ENCODE measurements at places on chromosomes 16 and 17.

DNA sequence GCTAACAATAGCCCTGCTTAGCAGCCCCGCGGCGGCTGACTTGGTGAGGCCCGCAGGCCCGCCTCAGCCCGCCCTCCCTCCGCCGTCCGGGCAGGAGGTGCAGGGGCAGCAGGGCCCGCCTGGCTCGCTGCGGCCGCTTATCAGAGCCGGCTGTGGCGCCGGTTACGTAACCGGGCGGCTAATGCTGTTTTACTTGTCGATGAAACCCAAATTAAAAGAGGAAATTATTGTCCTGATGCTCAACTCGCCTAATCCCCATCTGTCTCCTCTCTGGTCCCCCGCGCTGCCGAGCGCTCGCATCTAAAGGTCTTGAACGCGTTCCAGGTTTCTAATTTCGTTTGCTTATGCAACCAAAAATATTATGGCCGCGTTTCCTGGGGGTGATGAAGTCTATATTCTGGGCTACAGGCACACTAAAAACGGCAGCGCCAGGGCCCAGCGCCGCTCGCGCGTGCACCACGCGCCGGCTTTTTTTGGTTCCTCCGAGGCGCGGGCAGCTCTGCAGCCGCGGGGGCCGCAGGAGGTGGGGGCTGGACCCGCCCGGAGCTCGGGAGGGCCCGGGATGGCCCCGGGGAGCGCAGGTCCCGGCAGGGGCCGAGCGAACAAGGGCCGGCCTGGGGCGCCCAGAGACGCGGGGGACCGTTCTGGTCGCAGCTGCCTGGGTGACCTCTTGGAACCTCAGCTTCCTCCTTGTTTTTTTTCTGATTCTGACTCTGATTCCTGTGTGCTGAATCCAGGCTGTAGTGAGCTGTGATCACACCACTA is 65.2 kb upstream of the TOB1 start:
- DNase-seq, result peak; percentile 83

DNA sequence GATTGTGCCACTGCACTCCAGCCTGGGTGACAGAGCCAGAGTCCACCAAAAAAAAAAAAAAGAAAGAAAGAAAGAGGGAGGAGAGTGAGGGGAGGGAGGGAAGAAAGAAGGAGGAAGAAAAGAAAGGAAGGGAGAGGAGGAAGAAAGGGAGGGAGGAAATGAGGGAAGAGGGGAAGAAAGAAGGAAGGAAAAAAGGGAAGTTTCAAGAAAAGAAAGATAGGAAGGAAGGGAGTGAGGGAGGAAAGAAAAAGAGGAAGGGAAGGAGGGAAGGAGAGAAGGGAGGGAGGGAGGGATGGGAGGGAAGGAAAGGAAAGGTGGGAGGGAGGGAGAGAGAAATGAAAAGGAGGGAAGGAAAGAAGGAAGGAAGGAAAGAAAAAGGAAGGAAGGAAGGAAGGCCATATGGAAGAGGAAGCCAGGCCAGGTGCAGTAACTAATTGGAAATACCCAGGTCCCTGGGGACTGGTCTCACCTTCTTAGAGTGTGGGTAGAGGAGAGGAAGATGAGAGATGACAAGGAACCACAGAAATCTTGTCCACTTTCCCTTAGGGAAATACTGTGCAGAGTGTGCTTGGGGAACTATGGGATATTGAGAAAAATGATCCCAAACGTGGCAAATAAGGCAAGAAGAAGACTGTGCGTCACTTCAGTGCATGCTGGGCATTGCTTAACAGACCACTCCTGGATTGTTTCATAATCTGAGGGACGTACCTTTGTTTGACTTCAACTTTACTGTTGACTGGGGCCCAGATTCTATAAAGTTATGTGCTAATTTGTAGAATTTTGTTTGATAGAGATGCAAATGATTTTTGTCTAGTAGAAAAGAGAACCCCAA is 15.1 kb upstream of the CSNK2A2 start:
- no peak for DNase-seq

DNA sequence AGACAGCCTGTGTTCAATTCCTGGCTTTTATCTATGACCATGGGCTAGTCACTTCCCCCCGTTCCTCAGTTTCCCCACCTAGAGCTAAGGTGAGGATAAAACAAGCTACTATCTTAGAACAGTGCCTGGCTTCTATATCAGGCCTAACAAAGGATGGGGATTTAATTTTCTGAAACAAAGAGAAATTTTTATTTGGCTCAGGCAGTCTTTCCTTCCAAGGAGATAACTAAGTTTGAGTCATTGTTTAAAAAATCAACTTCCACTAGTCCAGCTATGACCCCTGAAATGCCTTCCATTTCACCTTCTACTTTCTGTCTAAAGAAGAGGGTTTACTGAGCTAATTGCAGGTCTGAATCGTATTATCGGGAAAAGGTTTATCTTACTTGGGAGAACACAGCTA is 99.0 kb downstream of the CMIP start:
- DNase-seq, result no peak

- no peak for DNase-seq
These were observed 109.8 kb downstream of the CDK5R1 start for GRCh38 chr17:32596628-32597027.

- DNase-seq, result no peak
These were observed 52.9 kb upstream of the SEC14L1 start for GRCh38 chr17:77087650-77088454.

- DNase-seq, result no peak
These were observed 107.6 kb downstream of the VAT1L start for GRCh38 chr16:77895962-77896361.

GRCh38 chr17:43025766-43026537 is 921 bp downstream of the RND2 start:
- DNase-seq, result no peak

GRCh38 chr17:8680466-8681169 is 50.1 kb upstream of the MYH10 start:
- DNase-seq, result no peak

DNA sequence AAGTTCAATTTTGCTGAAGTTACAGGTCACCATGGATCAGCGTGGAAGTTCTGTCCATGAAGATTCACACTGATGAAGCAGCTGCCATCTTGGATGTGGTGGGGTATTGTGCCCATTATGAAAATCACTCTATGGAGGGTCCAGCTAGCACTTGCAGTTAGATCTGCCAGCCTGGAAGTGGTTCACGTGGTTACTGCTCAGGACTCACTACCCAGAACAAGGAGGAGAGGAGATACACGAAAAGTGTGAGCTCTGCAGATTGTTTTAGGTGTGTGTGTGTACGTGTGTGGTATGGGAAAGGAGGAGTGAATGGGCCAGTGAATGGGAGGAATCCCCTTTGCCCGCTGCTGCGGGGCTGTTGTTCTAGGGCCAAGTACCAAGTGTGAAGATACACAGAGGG is 333.4 kb downstream of the MAF start:
- no peak for DNase-seq

GRCh38 chr16:89004209-89004831 is 27.3 kb upstream of the CBFA2T3 start:
- no peak for DNase-seq

- DNase-seq, result no peak
These were observed 9.2 kb upstream of the SNN start for GRCh38 chr16:11658896-11659708.

- no peak for DNase-seq
These were observed 142.3 kb downstream of the ZFHX3 start for GRCh38 chr16:72905581-72905980.

- no peak for DNase-seq
These were observed 227.1 kb upstream of the ZFHX3 start for GRCh38 chr16:73275024-73275423.

DNA sequence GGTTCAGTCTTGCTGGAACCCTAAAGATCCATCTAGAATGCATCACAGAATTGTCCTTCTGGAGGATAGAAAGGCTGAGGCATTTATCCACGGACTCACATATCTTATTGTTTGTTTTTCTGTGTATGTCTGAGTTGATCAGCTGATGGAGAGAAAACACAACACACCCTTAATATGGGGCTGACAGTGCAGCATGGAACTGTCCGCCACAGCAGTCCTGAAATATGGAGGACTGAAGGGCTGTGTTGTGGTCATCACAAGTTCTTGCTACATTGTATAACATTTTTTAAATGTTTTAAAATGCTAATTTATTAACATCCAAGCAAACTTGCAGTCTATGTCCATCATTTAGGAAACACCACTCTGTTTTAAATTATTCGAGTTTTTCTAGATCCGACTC is 448.9 kb upstream of the ERCC4 start:
- no peak for DNase-seq

GRCh38 chr17:82127315-82127595 is 29.2 kb upstream of the FASN start:
- no peak for DNase-seq

DNA sequence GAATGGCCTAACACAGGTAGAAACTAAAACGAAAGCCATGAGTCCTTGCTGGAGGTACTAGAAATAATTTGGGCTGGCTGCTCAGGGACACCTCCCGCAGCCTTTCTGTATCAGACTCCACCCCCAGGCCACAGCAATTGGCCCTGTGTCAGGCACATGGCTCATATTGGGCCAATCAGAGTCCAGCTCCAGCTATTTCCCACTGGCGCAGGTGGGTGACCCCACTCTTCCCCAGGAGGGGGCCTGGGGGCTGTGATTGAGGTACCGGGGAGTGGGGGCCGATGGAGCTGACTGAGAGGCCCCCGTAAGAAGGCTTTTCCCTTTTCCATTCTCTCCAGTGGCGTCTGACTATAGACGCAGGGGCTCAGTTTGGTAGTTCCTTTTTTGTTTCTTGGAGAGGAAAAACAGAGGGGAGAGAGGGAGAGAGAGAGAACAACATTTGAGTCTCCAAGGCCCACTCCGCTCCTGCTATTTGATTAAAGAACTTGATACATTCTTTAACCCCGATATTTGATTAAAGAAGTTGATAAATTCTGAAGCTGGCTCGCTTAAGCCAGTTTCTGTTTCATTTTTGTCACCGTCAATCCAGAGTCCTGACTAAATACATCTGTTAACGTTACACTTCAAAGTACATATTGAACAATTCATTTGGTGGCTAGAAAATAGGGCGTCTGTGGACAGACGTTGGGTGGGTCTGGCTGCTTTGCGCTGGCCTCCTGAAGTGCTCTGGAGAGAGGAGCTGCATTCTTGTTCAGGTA is 26.3 kb downstream of the FOXL1 start:
- no peak for DNase-seq

DNA sequence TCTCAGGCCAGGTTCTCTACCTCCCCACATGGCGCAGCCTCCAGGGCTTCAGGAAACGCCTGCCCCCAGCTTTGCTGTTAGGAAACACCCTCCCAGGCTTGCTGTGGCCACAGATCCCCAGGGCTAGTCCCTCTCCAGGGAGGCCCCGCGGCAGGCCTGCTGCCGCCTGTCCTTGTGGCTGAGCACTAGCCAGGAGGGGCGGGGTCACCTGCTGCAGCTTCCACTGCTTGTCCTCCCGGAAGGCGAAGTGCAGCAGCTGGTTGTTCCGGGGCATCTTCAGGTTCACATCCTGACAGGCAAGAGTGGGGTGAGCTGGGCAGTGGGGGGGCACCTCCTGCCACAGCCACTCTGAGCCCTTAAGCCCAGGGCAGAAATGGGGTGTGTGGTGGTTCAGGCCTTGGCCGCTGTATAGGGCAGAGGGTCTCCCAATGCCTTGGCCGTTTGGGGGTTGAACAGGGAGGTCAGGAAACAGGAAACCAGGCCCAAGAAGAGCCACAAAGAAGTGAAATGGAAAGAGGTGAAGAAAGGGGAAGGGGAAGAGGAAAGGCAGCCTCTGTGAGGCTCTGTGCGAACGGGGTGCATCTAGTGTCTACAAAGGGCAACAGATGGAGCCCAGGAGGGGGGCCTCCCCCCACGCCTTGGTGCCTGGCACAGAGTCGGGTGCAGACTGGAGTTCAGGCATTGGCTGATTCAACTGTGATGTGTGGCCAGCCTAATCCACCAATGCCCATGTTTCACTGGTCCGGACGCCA is 2.0 kb downstream of the ROGDI start:
- DNase-seq, result peak; percentile 35

DNA sequence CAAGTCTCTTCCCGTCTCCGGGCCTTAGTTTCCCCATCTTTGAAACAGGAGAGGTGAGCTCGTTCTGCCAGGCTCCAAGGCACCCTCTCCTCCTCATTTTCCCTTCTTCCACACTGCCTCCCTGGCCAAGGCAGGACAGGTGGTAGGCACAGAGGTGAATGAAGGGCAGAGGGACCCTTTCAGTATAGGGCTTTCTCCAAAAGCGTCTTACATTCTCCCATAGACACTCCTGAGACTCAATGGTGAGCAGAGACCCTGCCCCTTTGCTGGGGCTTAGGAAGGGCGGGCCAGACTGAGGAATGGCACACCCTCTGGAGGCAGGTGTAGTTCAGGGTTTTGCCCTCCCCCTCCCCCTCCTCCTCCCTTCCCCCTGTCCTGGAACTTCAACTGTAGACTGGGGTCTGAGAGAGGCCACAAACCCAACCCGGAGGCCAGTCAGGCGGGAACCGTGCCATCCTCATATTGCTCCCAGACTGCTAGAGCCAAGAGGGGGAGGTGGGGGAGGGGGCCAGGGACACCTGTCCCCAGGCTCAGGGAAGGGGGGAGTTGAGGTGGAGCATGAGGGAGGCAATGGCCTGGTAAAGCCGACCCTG is 1.9 kb downstream of the PLEKHH3 start:
- no peak for DNase-seq
